ENCODE measurements at places on chromosomes 4 and X.

DNA sequence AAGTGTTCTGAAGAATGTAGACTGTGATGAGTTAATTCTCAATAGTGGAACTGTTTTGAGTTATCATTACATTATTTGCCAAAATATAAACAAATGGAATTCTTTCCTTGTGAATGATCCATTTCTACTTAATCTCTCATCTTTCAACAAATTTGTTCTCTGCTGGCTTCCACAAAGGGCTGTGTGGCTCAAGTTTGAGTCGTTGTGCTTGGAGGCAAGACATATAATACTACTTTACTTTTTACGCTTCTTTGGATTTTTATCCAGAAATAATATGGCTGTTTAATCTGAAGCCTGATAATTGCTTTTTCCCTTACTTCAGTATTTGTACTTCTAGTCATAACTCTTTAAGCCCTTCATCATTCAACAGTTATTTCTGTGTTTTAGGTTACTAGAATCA lies 169.5 kb downstream of the ARHGAP10 start:
- DNase-seq, result no peak

DNA sequence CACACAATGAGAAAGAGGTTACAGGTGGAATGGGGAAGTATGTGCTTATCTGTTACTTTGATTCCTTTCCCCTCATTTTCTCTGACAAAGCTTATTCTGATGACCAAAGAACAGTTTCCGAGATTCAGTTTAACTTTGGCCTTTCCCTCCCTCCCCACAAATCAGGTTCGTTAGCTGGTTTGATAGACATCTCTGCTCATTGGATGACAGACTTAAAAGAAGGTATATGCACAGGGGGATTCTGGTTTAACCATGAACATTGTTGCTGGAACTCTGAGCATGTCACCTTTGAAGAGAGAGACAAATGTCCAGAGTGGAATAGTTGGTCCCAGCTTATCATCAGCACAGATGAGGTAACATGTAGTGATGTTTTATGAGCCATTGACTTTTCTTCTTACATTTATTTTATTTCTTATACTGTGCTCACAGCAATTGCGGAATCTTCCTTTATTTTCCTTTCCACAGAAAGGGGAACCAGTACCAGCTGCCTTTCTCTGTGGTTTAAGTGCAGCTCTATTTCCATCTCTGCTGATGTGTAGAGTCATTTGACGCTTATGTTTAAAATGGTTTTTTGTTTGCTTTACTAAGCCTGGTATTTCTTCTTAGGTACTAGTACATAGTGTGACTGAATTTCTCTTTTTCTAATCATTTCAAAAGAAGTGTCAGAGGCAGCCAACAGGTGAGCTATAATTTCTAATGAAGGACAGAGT lies 125.0 kb downstream of the AKAP4 start:
- DNase-seq, result no peak

DNA sequence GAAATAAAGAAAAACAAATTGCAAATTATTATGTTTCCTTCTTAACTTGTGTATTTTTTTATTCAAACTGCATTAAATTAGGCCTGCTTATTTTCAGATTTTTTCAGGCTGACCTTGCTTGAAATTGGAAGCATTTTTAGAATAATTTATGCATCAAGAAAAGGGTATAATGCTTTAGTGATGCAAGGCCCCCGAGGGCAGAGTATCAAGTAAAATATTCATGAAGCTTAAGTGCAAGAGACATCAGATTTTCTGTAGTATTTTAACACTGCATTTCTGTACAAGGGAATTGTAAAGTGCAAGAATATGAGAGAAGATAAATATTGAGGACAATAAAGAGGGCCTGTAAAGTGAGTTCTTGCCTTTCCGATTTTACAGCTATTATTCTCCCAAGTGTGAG lies 485.8 kb upstream of the ATOH1 start:
- DNase-seq, result no peak

GRCh38 chr4:185481401-185481800 lies 9.9 kb upstream of the CCDC110 start:
- DNase-seq, result no peak

- no peak for DNase-seq
Observed at GRCh38 chr4:153518001-153518400, 51.8 kb downstream of the TMEM131L start.

- no peak for DNase-seq
Observed at GRCh38 chrX:53681661-53682060, 4.9 kb downstream of the HUWE1 start.

DNA sequence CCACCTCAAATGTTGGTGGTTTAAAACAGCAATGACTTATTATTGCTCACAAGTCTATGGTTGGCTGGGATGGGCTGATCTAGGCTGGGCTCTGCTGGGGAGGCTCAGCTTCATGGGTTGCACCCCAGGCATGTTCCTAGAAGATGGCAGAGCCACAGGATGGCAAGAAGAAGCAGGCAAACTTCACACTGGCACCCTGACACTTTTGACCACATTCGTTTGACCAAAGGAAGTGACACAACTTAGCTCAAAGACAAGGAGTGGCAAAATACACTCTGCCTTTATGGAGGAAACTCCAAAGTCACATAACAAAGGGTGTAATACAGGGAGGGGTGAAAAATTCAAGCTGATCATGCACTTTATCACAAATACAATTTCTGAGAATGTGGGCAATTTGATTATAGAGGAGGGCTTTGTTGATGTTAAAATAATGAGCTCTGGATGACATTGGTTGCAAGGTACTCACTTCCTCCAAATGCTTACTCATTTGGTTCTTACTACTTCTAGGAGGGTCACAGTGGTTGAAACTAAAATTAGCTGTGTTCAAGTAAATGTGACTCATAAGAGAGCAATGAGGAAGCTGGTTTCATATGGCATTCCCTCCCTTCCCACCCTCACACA lies 249.2 kb upstream of the RPS6KA3 start:
- DNase-seq, result no peak

DNA sequence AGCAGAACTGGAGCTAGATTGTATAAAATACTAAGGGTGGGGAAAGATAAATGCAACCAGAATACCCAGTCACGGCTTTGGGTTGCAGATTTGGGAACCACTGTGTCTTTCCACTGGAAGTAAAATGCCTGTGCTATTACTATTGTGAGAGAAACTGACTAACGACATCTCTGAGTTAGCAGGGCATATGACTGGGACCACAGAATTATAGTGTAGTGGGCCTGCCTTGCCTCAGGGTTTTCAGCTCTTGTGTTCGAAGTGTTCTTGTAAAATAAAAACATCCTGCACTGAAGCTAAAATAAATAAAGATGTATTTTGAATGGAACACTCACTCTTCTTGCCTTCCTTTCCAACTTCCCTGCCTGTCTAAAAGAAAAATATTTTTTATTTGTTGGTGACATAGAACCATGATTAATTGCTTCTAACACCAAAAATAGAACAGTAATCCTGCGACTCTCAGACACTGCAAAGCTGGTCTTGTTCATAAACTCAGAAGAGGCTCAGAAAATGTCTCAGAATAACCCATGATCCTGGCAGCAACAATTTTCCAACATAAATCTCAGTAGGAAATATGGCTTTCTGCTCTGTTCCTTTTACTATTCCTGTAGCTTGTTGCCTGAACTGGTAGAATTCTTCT lies 104.2 kb downstream of the FAM47B start:
- no peak for DNase-seq

GRCh38 chr4:90061881-90062280 lies 65.3 kb upstream of the CCSER1 start:
- DNase-seq, result no peak

GRCh38 chr4:112130906-112131305 lies 14.3 kb upstream of the FAM241A start:
- DNase-seq, result no peak

DNA sequence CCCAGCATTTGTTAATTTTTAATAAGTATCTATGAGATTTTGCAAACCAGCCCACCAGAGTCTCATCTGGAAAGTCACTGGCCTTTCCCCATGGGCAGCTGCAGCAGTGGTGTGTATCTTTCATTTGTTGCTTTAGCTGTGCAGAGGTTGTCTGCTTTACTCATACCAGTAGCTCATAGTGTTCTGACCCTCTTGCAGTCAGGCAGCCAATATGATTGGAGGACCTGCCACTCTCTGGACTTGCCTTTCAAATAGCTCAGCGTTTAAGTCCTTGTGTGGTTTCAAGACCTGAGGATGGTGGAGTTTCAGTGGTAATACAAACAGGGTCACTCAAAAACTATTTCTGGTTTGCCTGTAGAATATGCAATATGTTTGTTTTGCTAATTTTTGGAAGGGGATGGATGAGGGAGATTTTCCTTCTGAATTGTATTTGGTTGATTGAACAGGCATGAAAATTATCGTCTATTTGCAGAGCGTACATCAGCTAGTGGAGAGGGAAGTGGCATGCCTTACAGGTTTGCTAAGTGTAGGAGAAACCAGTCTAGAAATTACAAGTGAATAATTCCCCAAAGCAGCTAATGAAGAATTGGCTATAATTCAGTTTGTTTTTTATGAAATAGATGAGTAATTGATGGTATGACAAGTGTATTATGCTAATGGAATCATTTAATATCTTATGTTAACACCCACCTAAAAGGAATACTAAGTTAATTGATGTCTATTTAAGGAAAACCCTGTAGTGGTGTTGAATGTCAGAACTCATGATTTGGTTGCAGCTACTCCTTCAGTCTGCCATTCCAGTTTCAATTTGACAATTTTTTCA lies 8.9 kb downstream of the POLA1 start:
- DNase-seq, result no peak

GRCh38 chr4:21976166-21976565 lies 27.6 kb upstream of the KCNIP4 start:
- DNase-seq, result no peak

Data from mesenteric fat pad (tissue), 1 donor.